Prostate gland (tissue), 2 donors: ENCODE measurements at places on chromosomes 7 and 10. TPM values are rescaled to one million over a fixed set of nuclear protein-coding genes. Genes with fewer than 3 reads are reported as not detected.

DNA sequence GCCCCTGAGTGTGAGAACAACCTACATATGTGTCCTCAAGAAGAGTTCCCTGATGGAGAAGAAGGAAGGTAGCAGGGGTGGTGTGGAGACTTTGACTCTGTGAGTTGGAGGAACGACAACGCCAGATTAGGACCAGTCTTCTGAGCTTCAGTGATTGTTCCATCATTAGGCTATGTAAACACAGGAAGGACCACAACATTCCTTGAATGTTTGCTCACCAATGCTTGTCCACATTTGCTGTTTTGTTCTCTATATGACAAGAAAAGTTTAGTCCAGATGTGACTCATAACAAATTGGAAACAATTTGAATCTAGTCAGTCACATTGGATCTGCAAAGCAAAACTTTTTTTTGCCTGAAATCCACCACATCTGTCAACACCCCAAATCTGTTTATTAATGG lies 62.7 kb downstream of the ENTPD1 start:
- no peak for DNase-seq

DNA sequence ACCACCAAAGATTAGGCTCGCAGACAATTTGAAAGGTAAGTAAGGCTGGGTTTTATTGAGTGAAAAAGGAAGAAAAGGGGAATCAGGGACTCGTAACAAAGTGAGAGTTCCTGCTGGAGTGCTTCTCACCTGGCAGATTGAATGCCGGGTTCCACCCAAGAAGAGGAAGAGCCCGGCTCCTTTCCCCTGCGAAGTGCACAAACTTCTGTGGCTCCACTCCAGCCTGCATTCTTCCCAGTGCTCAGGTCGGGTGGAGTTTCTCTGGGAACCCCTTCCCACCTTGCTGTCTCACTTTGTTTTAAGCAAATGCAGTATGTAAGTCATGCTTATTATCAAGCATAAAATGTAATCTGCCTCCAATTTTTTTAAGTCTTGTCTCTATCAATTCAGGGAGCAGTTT lies 87.1 kb upstream of the TMEM106B start:
- DNase-seq: no peak

- DNase-seq: no peak
Observed at GRCh38 chr7:128874140-128875031, 11.7 kb downstream of the ATP6V1F start.

DNA sequence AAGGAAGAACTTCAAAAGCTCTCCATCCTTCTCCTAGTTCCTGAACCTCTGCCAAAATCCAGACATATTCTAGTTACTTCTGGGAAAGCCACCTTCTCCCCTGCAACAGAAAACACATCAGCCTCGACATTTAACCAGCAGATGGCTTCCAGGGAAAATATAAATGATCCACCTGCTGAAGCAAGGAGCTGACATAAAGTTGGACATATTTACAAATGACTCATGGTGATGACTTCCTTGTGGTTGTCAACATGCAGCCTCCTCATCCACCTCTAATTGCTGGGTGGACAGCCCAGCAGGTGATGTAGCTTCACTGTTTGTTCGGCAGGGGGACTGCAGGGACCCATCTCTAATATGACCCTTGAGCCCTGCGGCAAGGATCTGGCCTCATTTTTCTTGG lies 266.0 kb downstream of the C7orf25 start:
- no peak for DNase-seq

DNA sequence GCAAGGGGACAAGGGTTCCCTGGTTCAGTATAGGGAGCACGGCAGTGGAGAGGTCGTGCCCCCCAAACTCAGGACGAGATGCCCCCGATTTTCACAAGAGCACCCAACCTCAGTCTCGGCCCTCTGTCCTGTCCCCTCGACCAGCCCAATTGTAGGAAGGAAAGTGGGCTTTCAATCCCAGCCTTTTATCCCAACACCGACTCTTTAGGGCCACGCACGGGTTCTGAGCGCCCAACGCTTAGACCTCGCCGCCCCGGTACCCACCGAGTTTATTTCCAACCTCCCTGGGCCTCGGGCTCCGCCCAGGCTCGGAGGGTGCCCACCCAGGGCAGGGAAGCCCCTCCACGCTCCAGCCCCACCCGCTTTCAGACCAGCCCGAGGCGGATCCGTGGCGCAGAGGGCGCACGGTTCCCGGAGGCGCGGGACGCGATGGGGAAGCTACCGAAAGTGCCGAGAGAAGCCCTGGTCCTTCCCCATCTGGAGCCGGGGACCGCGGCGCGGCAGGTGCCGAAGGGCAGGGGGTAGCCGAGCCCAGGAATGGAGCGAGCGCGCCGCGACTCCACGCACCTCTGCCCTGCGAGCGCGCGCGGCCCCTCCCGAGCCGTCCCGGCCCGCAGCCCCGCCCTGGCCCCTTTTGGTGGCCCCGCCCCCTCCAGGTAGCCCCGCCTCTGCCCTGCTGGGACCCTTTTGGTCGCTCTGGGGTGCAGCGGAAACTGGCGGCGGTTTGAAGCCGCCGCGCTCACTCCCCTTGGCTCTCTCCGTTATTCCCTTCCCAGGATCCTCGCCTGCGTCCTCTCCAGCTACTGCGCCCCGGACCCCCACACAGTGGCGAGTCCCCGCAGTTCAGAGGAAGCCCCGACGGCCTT lies 20.4 kb downstream of the GRID2IP start:
- no peak for DNase-seq

DNA sequence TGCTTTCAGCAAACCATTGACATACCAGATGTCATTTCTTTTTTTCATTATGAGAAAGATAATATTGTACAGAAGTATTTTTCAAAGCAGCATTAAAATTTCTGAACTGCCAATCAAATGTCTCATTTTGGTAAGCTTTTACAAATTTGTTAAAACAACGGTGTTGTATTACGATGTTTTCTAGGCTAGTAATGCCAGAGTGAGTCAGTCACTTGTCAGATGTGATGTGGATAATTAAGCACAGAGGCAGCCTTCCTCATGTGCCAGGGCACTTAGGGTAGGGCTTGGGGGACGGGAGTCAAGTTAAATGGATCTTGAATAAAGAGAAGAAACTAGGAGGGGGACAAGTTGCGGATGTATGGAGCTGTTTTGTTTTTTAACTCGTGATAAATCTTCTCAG lies 10.1 kb downstream of the PSTK start:
- DNase-seq: no peak

DNA sequence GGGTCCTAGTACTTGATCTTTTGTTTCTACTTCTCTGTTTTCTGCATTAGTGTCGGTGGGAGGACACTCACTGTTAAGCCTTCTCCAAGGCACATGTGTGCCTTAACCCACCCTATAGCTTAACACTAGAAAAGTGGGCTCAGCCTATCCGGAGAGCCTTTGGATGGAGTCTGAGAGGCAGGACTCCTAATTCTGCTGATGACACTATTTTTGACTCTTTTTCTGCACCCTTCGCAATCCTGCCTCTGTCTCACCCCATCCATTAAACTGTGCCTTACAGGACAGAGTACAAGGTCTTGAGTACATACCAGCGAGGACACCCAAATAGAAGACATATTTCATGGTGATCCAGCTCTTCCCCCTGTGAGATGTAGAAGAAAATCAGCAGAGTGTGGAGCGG lies 577 bp downstream of the PRSS37 start:
- no peak for DNase-seq

DNA sequence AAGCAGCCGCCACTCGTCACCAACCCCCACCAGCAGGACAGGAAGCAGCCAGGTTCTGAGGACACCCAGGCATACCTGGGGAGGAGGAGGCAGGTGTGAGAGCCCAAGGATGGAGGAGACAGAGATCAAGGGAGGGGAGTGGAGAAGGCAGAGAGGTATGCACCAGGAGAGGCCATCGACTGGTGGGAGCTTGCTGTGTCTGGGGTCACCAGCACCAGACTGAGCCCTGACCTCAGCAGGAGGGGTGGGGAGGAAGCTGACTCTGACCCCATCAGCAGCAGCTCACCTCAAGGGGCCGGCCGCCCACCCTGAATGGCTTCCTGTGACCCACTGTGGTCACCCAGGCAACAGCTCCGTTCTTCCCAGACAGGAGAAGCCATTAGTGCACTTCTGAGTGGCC lies 7.8 kb downstream of the VIPR2 start:
- DNase-seq: no peak

GRCh38 chr10:62503872-62504271 lies 129.7 kb downstream of the ZNF365 start:
- DNase-seq: no peak

DNA sequence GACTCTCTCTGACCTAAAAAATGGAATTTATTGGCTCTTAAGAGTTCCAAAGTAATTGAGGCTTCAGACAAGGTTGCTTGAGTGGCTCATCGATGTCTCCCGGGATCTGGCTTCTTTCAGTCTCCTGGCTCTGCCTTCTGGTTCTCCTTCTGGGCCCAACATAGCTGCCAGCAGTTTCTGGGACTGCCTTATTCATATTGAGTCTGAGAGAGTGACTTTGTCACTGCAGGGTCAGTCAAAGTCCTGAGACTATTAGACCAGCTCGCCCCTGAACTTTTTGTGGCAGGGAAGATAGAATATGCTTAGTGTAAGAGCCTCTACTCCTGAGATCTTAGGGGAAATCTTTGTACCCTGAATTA lies 94.0 kb downstream of the MMRN2 start:
- DNase-seq: no peak

GRCh38 chr10:133058331-133059092 lies 29.2 kb upstream of the ADGRA1 start:
- DNase-seq: no peak

GRCh38 chr10:46052791-46053375 lies 6.8 kb upstream of the MSMB start:
- no peak for DNase-seq

- peak; percentile 6 for DNase-seq
Observed at GRCh38 chr7:110281362-110281761, 809.6 kb upstream of the LRRN3 start.

DNA sequence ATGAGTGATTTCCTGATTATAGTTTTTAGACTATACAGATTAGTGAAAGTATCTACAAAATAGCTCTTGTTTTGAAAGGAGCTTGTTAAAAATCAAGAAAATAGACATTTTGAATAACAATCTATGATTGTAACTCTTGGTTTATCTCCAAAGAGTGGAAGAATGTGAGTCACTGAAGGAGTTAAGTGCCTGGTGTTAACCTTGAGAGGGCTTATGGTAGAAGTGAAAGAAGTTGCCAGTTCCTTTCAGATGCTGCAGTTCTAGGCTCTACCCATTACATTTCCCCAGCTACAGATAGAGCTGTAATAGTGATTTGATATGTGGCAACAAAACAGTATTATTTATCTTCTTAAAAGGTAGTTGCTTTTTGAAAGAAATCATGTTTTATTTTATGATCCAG lies 12.7 kb downstream of the NRBF2 start:
- DNase-seq: no peak

DNA sequence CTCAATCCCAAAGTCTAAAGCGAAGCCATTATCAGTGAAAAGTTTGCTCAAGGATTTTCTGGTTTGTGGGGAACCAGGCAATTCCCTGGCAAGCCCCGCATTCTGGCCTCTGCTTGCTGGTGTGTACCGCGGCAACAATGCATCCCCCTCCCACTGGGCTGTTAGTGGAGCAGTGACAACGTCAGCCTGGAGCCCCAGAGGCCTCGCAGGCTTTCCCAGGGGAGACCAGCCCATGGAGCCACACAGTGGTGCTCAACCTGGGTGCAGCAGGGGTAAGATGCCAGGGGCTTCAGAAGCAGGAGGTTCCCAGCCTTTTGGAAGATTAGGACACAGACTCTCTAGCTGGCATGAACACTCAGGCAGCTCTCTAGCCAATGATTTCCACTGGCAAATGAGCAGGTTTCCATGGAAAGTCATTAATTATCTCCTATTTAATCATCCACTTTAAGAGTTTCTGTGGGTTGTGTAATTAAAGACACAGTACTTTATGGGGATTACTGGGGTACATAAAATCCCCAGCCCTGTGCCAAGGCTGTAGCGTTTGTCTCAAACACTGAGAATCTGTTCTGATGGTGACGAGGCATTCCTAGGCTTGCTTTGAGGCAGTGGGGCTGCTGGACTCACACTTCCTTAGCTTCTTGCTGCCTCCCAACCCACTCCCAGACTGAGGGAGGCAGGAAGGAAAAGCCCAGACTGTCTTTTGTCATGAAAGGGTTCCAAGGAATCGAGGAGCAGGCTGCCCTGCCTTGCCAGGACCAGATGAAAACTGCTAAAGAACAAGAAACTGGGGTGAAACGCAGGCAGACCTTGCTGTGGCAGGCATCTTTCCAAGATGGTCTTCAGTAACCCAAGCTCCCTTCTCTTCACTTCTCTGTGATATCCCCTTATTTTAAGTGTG lies 411.9 kb upstream of the SHH start:
- no peak for DNase-seq

DNA sequence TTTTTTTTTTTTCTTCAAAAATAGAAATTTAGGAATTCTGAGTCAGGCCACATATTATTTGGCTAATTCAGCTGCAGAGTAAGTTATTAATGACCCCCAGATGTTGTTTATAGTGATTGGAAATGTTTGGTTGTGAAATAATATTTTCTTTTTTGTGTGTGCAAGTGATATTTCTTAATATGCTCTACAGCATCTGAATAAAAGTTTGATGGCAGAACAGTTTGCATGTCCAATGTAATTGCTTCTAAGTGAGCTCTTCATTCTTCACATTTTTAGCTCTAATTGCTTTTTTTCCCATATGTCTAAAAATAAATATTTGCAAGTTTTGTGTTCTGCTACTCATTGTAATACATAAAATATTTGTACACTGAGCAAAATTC lies 116.0 kb downstream of the ARID5B start:
- no peak for DNase-seq

- no peak for DNase-seq
Observed at GRCh38 chr7:141439776-141440175, 111.4 kb upstream of the AGK start.

DNA sequence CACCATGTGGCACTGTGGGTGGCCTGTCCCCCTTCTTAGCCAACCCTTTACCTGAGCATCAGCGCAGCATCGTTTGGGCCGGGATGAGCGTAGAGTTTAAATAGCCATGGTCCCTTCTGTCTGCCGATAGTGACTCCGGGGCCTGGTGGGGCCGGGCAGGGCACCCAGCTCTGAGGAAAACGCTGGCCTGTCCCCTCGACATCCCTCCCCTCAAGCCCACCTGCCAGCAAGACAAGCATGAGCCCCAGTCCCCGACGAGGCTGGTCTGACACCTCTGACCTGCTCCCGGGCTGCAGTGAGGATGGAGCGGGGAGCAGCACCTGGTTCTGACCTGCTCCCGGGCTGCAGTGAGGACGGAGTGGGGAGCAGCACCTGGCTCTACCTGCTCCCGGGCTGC lies 31.1 kb upstream of the CNPY1 start:
- DNase-seq: no peak

TAS2R5 gene
- 4.0 TPM for total RNA-seq

WNT8B gene
- 1.8 TPM for total RNA-seq

KLHDC10 gene
- 18.7 TPM for total RNA-seq

MUC12 gene
- total RNA-seq: 20.9 TPM

DKK1 gene
- total RNA-seq: 10.2 TPM

ACSL5 gene
- 19.7 TPM for total RNA-seq

TEX47 gene
- total RNA-seq: not detected

CNTNAP2 gene
- total RNA-seq: 43.7 TPM

GRM3 gene
- not detected for total RNA-seq

TCERG1L gene
- 4.0 TPM for total RNA-seq

CCDC172 gene
- 47.1 TPM for total RNA-seq
